CD4-positive, alpha-beta T cell treated with Interleukin-12 subunit alpha and Interleukin-12 subunit beta, for 1 hour (primary cell): ENCODE measurements at places on chromosomes 7 and 10.
A peak's percentile ranks its signal among the peaks of the same experiment; 100 is the strongest.

GRCh38 chr10:53005612-53006345 lies 233.2 kb upstream of the MBL2 start:
- no peak for DNase-seq

GRCh38 chr10:114767101-114767985 lies 54.2 kb upstream of the FHIP2A start:
- DNase-seq: peak; percentile 6

DNA sequence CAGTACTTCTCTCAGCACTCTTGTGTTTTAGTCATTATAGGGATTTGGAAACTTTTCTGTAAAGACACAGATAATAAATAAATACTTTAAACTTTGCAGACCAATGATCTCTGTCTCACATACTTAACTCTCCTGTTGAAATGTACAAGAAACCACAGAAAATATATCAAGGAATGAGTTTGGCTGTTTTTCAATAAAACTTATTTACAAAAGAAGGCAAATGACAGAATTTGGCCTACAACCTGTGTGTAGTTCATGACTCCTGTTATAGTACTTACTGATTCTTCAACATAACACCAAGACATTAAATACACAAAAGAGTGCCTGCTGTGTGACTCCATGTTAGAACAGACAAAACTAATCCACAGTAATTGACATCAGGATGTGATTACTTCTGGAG lies 510.0 kb upstream of the PHF14 start:
- no peak for DNase-seq

DNA sequence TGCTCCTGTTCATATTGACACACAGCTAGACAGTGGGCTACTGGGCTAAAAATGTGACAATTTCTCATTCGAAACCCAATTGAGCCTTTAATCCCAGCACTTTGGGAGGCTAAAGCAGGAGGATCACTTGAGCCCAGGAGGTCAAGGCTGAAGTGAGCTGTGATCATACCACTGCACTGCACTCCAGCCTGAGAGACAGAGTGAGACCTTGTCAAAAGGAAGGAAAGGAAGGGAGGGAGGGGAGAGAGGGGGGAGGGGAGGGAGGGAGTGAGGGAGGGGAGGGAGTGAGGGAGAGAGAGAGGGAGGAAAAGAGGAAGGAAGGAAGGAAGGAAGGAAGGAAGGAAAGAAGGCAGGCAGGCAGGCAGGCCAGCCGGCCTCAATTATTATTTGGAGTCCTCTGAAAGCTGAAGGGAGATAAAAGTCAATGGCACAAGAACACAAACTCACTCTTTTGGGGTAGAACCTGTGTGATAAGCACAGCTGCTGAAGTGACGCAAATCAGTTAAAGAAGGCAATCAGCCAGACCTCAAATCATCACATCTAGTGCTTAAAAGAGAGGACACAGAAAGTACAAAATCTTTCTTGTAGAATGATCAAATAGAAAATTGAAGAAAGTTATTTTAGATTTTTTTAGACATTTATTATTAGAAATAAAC lies 98.1 kb downstream of the CCDC71L start:
- no peak for DNase-seq

DNA sequence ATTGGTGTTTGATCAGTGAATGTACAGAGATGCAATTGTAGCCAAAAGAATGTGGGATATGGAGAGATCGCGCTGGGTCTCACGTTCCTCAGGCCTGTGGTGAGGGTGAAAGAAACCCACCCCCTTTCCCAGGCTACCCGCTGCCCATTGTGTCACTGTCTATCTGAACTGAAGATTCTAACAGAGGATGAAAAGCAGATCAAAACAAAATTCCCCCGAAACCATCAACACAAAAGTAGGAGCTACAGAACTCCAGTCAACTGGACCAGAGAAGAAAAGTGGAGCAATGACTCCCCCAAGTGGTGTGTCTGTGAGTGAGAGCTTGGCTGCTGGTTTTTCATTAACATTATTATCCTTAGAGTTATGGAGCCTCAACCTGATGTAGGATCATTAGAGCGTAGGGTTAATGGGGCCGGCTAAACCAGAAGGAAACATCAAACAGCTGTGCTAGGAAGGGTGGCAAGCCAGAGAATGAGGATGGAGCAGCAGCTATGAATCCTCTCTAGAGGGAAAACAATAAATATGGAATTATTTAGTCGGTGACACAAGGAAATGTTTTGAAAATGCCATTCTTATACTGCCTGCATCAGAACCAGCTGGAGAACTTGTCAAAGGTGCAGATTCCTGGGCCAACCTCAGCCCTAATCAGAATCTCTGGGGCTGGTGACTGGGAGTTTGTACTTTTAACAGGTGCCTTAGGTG lies 38.3 kb downstream of the AKR1B1 start:
- DNase-seq: no peak

DNA sequence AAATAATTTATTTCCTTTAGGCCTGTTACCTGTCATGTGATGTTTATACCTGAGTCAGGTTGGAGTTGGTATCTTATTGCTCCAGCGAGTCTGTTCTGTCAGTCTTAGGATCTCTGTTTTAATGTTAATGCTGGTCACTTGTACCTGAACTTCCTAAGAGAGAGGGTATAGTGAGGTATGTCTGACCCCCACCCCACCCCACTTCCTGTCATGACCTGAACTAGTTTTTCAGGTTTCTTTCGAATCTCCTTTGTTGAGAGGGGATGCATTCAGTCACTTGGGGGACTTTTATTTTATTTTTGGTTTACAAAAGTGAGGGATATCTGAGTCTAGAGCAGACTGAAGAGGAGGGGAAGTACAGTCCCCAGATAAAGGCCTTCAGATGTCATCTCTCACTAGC lies 769.0 kb upstream of the COBL start:
- DNase-seq: no peak

DNA sequence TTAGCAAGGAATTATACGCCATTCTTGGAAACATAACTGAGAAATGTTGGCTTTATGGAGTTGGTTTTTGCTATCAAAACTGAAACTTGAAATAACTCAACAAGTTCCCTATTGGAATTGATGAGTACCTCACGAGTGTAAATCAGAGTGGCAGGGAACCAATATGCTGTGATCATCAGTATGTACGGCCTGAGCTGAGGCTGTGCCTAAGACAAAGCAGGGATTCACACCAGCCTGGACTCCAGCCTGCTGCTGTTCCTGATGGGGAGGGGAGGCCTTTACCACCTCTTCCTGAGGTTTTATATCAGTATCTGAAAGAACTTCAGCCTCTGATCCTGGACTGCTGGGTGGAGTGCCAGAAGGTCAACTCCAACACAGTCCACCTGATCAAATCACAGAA lies 52.7 kb downstream of the CRTAC1 start:
- DNase-seq: no peak

DNA sequence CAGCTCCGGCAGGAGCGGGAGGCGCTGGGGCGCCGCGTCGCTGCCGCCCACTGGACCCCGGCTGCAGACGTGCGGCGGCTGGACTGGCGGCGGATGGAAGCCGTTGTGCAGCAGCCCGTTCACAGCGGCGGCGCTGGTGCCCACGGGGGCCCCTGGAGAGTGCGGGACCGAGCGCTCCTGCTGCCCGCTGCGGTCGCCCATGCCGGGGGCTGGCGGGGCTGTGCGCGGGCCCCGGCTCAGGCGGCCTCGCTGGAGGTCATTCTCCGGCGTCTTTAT lies 413 bp downstream of the PANK1 start:
- no peak for DNase-seq

GRCh38 chr10:111824128-111824527 lies 359.4 kb downstream of the GPAM start:
- DNase-seq: no peak

- DNase-seq: no peak
Observed at GRCh38 chr7:1344981-1345701, 112.5 kb downstream of the UNCX start.

- peak; percentile 99 for DNase-seq
Observed at GRCh38 chr7:149284850-149285585, 23.0 kb downstream of the ZNF783 start.
